ENCODE measurements at places on chromosomes 16 and 17. TPM values are rescaled to one million over a fixed set of nuclear protein-coding genes. Genes with fewer than 3 reads are reported as not detected.

The IRX3 gene
- 5.6 TPM for total RNA-seq

The ZFP3 gene
- total RNA-seq = 11.1 TPM

DNA sequence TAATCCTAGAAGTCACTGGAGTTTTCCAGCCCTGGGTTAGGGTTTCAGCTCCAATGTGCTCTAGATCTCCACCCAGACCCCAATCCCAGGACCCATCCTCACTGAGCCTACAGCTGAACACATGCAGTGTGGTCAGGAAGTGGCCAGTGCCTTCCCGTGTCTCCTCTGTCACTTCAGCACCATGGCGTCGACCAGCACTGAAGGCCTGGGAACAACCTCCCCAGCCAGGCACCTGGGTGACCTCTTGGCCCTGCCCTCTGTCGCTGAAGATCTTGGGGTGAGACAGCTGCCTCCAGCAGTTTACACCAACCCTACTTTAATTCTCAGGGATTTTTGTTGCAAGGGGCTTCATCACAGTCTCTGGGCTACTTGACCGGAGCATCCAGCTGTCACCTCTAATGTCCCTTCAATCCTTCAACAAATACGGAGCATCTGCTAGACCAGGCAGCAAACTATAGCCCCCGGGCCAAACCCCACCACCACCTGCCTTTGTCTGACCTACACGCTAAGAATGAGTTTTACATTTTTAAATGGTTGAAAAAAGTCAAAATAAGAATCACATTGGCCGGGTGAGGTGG lies 18.0 kb upstream of the GSG1L start:
- no peak for DNase-seq

The SCIMP gene
- total RNA-seq = 1.2 TPM

- DNase-seq = no peak
These were observed 18.2 kb downstream of the IL34 start for GRCh38 chr16:70664325-70665112.

The MMP2 gene
- 88.7 TPM for total RNA-seq

DNA sequence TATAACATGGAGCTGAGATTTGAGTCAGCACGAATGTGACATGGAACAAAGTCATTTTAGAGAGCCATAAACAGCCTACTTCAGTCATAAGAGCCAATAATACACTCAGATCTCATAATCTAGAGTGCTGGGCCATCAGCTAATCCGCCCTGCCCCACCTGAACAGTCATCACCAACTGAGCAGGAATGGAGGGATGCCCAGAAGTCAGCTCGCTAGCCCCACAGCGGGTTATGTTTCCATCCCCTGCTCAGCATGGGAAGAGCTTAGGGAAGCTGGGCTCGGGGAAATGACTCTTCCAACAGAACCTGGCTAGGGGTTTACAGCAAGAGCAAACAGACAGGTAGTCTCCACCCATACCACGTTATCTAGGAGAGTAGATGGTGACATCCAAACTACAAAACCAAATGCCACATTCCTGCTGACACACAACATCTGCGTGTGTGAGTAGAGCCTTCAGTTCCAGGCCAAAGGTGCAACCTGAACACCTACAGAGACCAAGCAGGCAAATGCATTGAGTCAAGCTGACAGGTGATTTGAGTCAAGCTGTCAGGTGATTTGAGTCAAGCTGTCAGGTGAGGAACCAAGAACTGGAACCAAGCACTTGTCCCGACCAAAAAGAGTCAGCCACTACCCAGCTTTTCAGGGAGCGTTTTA lies 2.0 kb downstream of the TMEM11 start:
- DNase-seq = no peak

DNA sequence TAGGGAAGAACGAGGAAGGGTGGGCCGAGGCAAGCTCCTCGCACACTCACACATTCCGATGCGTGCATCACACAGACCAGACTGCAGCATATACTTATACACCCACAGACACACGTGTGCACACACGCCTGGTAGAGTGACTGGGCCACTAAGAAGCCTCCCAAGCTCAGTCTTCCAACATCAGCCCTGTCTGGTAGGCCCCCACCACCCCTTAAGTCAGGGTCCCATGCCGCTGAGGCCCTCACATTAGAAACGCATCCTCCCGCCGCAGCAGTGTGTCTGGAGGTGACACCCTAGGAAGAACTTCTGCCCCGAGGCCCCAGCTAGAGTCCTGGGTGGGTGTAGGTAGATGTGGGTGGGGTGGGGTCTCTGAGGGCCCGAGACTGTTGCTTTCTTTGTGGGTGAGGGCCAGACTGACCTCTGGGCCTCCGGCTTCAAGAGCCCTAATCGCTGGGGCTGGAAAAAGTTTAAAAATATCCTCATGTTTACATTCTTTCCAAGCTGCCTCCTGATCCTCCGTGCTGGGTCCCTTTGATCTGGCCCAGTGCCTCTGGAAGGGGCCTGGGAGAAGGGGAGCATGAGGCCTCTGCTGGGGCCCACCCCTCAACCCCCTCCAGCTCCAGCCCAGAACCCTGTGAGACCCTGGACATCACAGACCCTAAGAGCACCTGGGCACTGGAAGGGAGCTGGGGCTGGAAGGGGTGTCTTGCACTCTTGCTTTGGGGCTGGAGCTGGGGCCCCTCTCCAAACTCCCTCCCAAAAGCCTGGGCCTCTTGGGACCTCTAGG lies 13.6 kb downstream of the CDH16 start:
- DNase-seq = peak; percentile 67

DNA sequence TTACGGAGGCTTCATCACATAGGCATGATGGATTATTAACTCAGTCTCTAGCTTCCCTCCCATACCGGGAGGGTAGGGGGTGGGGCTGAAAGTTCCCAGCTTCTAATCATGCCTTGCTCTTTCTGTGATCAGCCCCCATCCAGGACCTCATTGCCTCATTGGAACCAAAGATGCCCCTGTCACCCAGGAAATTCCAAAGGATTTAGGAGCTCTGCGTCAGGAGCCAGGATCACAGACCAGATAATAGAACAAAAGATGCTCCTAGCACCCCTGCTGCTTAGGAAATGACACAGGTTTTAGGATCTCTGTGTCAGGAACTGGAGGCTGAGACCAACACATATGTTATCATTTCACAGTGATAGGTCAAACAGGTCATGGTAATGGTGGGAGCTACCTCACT lies 9.7 kb downstream of the USB1 start:
- DNase-seq = no peak

- no peak for DNase-seq
These were observed 231.2 kb downstream of the FOXL1 start for GRCh38 chr16:86809458-86809955.
